GM13976 (cell line): ENCODE measurements at places on chromosomes 11 and 22.
A peak's percentile ranks its signal among the peaks of the same experiment; 100 is the strongest.

- DNase-seq: no peak
These were observed 138.4 kb downstream of the TTC17 start for GRCh38 chr11:43497144-43497543.

DNA sequence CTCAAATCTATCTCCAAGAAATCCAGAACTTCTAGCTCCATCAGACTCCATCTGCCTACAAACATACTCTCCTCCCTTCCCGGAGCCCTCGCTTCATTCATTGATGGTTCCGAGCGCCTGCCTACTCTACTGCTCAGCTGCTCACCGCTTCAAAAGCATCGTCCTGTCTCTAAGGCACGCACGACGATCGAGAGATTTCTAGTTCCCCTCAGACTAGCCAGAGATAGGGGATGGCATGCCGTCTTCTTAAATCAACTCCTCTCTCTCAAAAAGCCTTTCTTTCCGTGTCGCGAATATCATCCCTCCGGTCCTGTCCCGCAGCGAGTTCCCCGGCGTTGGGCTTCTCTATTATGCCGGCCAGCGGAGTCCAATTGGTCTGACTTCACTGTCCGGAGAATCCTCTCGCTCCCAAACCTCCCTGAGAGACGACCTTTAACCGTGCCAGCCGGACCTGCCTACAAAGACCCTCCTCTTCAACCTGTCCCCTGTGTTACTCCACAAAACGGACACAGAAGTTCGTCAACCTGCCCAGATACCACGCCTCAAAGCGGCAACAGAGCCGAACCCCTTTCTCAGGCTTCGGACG, 592 bp downstream of the EEF1G start:
- DNase-seq: peak; percentile 36

DNA sequence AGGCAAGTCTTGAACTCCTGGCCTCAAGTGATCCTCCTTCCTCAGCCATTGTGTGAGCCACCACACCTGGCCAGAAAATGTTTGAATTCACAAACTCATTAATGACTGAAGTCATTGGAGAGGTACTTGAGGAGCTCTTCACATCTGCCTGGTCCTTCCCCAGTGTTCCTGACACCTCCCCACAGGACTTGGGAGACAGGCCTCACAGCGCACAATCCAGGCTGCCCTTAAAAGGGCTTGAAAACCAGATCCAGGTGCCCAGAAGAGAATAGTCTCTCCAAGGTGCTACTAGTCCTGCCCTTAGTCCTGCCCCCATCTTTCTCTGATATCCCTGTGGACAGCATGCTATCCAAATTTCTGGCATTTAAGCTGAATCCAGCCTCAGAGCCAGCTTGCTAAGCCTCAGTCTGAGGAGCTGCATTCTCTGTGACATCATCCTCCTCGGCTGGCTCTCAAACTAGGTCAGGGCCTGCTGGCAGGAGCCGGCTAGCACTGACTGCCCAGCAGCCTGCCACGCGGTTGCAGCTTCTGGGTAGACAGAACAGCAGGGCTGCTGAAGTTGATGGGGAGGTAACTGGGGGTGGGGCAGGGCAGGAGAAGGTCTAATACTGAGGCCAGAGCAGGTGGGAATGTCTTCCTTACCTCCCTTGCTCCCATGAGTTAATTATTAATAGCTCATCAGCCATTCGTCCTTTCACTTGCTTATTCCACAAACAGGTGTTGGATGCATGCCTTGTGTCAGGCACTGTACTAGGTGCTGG, 35.3 kb upstream of the NECTIN1 start:
- DNase-seq: no peak

DNA sequence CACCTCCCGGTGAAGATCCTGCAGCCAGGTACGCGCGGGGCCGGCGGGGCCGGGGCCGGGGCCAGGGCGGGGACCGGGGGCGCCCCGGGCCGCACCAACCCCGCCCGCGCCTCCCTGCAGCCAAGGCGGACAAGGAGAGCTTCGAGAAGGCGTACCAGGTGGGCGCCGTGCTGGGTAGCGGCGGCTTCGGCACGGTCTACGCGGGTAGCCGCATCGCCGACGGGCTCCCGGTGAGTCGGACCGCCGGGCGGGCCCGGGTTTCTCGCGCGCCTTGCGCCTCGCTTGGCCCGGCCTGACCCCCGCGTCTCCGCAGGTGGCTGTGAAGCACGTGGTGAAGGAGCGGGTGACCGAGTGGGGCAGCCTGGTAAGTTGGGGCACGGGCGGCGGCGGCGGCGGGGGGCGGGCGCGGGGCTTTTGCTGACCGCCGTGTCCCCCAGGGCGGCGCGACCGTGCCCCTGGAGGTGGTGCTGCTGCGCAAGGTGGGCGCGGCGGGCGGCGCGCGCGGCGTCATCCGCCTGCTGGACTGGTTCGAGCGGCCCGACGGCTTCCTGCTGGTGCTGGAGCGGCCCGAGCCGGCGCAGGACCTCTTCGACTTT, 531 bp downstream of the PIM3 start:
- no peak for DNase-seq

- DNase-seq: no peak
These were observed 22.6 kb downstream of the FADS2 start for GRCh38 chr11:61850687-61851086.

DNA sequence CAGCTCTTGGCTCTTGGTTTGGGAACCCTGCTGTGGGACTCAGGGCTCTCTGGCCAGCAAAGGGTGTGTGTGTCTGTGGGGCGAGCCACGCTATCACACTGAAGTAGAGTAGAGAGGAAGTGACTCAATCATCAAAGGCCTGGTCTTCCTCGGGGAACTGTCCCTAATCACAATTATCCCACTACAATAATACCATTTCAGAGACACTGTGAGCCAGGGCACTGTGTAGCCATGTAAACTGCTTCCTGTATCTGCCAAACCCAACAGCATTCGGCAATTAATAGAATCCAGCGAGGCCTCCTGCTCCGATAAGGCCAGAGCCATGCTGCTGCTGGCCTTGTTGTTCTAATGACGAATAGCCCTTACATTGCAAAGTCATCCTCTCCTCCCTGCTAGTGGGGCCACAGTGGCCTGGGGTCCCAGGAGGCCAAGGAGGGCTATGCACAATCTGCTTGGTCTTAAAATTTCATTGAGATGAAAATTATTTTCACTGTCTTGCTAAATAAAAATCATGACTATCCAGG, 49.8 kb upstream of the LMO2 start:
- peak; percentile 44 for DNase-seq

GRCh38 chr22:36373258-36373579, 14.5 kb downstream of the MYH9 start:
- no peak for DNase-seq

DNA sequence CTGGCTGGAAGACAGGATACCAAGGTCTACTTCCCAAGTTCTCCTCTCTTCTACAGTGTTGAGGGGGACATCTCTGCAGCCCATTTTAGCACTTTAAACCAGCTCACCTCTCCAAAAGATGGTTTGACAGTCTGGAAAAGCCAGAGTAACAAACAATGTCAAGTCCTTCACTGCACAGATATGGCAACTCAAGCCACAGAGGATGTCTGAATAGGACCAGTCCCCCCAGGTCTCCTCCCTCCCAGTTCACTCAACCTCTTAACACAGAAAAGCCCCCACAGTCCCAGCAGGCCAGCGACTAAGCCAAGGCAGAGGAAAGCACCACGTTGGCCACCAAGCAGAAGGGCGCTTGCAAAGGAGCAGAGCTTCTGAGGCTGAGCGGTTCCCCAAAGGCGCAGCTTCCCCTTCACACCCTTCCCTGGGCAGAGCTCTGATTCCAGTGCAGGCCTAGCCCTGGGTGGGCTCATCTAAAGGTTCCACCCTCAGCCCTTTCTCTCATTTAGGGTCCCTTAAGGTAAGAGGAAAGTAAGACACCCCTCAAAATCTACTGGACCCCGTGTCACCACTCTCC, 62.7 kb downstream of the PAK1 start:
- peak; percentile 43 for DNase-seq

DNA sequence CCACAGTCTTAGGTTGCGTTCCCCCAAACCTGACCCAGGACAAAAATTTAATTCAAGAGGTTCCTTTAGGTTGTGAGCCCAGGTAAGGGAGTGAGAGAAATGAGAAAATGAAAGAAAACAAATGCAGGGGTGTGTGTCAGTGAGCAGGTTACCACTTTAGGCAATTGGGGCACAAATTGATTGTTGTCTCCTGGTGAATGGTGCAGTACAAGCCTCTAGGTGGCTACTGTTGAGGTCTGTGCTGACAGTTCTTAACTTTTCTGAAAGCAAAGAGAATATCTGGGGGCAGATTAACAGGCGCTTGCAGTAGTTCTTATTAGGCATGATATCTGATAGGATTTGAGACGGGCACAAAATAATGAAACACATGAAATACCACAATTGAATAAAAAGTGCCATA, 894.6 kb downstream of the FAM181B start:
- DNase-seq: no peak
